ENCODE measurements at places on chromosomes 12 and 14. TPM values are rescaled to one million over a fixed set of nuclear protein-coding genes. Genes with fewer than 3 reads are reported as not detected.

GRCh38 chr12:43100231-43100630 is 451.8 kb downstream of the ADAMTS20 start:
- no peak for DNase-seq

DNA sequence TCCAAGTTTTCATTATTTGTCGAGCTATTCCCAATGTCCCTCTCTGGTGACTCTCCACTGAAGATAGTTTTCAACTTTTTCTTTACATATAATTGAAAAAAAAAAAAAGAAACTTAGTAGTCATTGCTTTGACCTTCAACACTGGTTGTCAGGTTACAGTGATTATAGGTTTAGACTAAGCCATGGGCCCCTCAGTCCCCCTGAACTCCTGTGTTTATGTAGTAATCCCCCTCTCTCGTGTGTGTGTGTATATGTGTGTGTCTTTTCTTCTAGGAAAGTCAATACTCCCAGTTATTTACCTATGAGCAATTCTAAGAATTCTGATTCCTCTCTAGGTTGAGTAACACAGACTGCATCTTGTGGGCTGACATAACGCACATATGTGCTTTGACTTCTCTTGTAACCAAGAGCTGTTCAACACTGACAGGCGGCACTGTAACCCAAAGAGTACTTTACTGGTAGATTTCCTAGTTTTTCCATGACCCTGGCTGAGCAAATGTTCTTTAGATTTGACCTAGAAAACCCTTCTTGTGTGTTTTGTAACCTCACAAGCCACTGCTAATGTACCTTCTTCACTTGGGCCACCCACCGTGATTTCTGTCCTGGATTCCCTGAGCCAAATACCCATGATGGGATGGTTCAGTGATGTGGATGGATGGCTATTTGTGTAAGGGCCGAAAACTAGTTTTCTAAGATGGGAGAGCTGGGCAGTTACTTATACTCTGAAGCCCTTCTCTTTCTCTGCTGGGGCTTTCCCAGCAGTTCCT is 15.0 kb upstream of the MANSC4 start:
- DNase-seq = no peak

DNA sequence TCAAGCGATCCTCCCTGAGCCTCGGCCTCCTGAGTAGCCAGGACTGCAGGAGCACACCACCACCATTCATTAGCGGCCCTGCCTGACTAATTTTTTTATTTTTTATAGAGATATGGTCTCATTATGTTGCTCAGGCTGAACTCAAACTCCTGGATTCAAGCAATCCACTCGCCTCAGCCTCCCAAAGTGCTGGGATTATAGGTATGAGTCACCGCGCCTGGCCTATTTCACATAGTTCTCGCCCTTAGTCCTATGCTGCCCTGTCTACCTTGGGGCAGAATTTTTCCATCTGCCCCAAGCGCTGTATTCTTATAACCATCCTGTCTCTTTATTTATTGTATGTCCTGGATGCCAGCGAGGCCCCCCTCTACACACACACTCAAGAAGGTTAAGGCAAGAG is 50.9 kb upstream of the BCL2L14 start:
- DNase-seq = no peak

- DNase-seq = no peak
These were observed 30.1 kb upstream of the PWP1 start for GRCh38 chr12:107655281-107656065.

GRCh38 chr14:81519200-81520011 is 14.2 kb downstream of the SEL1L start:
- DNase-seq = no peak

DNA sequence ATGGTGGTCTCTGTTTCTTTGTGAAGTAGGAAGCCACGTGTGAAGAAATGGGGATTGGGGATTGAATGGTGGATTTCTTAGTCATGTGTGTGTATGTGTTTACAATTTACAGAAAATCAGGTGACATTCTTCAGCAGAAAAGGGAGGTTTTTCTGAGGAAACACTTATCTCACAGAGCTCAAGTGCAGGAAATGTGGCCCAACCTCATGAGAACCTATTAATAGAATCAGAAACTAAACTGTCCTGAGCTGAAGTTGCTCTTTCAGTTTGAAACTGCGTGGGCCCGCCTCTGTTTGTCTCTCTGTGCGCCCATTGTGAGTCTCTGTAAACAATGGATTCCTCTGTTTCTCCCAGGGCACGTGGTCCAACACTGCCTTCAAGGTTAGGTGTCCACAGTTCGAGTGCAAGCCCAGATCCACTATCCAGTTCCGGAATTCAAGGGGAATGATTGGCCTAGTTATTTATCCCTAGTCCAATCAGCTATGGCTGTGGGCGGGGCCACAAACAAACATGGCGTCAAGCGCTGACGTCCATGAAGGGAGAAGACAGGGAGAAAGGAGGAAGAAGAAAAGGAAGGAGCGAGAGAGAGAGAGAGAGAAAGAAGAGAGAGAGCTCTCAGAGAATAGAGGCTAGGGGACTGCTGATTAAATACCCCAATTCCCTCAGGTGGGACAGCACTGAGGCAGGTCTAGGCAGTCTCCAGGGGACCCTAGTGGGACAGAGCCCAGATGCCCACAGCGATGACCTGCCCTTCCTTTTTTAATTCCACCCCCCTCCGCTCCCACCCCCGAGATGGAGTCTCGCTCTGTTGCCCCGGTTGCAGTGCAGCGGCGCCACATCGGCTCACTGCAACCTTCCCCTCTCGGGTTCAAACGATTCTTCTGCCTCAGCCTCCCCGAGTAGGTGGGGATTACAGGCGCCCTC is 31.4 kb upstream of the C12orf76 start:
- peak; percentile 75 for DNase-seq

GRCh38 chr12:12726555-12727093 is 9.5 kb downstream of the CDKN1B start:
- no peak for DNase-seq

DNA sequence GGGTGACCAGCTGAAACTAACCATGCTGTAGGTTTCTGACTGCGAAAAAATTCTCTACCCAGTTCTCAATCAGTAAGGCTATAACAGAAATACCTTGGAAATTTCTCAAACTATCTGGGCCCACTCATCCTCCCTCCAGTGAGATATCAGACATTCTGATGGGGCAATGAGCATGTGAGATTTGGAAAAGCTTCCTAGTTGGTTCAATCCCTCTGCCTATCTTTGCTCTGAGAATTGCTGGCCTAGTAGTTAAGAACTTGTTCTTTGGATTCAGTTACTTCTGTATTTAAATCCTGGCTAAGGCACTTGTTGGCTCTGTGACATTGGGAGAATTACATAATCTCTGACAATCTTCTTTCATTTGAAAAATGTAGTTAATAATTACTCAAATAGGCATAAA is 119.4 kb downstream of the SLC15A5 start:
- DNase-seq = no peak

TSFM gene
- total RNA-seq = 49.5 TPM

Data from Right ventricle myocardium superior (tissue), 1 donor.